ENCODE measurements at places on chromosomes 3 and 15. TPM values are rescaled to one million over a fixed set of nuclear protein-coding genes. Genes with fewer than 3 reads are reported as not detected.

ASB14 gene
- total RNA-seq, result under 0.01 TPM

LTF gene
- total RNA-seq, result not detected

EFCC1 gene
- not detected for total RNA-seq

LMAN1L gene
- total RNA-seq, result not detected

GOLGA8G gene
- total RNA-seq, result not detected

HMG20A gene
- 24.2 TPM for total RNA-seq

CGNL1 gene
- total RNA-seq, result 1.5 TPM

TMCO5A gene
- total RNA-seq, result not detected

PAK6 gene
- total RNA-seq, result under 0.01 TPM

MST1R gene
- 0.33 TPM for total RNA-seq

GATA2 gene
- 5.6 TPM for total RNA-seq

TJP1 gene
- 69.4 TPM for total RNA-seq

RCCD1 gene
- total RNA-seq, result 18.3 TPM

RAB11A gene
- 181 TPM for total RNA-seq

FAM81A gene
- total RNA-seq, result 0.66 TPM

NTRK3 gene
- total RNA-seq, result under 0.01 TPM

GOLGA6L22 gene
- total RNA-seq, result not detected

SV2B gene
- under 0.01 TPM for total RNA-seq

FBXL22 gene
- total RNA-seq, result 0.22 TPM

FAM107A gene
- total RNA-seq, result not detected

TMC3 gene
- not detected for total RNA-seq

FES gene
- 33.5 TPM for total RNA-seq

ARL6IP5 gene
- total RNA-seq, result 103 TPM

OR5K2 gene
- total RNA-seq, result not detected

BTLA gene
- not detected for total RNA-seq

ZNF385D gene
- total RNA-seq, result 0.75 TPM

DNAJA4 gene
- 5.4 TPM for total RNA-seq

CELF6 gene
- total RNA-seq, result 0.37 TPM

CLDN1 gene
- 0.55 TPM for total RNA-seq

EIF4E3 gene
- 1.2 TPM for total RNA-seq

PEX5L gene
- total RNA-seq, result 9.3 TPM

SLC49A4 gene
- 18.2 TPM for total RNA-seq

SMCO1 gene
- total RNA-seq, result not detected

CLEC3B gene
- 0.25 TPM for total RNA-seq

BUB1B gene
- 16.2 TPM for total RNA-seq

CORO2B gene
- total RNA-seq, result 26.7 TPM

SLC28A2 gene
- not detected for total RNA-seq

UTS2B gene
- 0.37 TPM for total RNA-seq

Data from uterine smooth muscle cell (primary cell).